CD4-positive, alpha-beta T cell treated with Interleukin-15 for 4 hours (primary cell): ENCODE measurements at places on chromosomes 7 and 10.

DNA sequence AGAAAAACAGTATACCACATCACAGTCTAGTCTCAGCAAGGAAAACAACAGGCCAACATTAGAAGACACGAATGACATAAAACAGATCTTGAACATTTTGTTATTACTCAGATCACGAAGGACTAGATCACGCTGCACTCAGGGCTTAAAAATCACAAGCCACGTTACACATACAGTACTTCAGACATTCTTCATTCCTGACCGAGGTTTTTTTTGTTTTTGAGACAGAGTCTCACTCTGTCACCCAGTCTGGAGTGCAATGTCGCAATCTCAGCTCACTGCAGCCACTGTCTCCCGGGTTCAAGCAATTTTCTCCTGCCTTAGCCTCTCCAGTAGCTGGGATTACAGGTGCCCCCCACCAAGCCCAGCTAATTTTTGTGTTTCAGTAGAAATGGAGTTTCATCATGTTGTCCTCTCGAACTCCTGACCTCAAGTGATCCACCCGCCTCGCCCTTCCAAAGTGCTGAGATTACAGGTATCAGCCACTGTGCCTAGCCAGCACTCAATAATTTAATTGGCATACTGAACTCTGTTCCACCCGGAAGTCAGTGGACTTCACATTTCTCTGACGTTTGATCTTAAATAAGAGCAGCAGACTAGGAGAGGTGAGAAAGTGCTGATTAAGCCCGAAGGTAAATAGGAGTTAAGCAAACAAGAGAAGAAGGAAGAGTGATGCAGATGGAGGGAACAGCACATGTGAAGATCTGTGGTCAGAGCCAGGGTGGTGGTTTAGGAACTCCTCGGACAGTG, 3.5 kb downstream of the AIMP2 start:
- DNase-seq: no peak

DNA sequence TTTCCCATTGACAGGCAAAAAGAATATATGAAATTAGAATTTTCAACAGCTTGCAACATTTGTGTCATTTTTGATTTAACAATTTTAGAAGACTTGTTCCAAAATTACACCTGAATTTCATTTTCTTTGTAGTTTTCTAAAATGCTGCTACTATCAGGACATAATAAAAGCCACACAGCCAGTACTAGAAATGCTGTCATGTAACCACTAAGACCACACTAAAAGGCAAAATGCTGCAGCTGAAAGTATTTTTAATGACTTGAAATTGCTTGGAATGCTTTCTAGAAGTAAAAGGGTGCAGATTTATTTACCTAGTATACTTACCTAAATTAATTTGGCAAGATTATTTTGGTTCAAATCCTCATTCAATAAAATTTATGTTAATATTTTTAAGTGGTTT, 470.1 kb downstream of the GFRA1 start:
- DNase-seq: no peak

DNA sequence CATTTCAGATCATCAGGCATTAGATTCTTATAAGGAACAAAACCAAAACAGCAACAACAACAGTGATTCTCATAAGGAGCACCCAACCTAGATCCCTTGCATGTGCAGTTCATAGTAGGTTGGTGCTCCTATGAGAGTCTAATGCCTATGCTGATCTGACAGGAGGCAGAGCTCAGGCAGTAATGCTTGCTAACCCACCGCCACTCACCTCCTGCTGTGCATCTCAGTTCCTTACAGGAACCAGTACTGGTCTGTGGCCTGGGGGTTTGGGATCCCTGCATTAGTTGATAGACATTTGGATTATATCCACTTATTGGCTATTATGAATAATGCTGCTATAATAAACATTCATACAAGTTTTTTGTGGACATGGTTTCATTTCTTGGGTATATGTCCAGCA, 14.0 kb downstream of the MKLN1 start:
- DNase-seq: no peak

DNA sequence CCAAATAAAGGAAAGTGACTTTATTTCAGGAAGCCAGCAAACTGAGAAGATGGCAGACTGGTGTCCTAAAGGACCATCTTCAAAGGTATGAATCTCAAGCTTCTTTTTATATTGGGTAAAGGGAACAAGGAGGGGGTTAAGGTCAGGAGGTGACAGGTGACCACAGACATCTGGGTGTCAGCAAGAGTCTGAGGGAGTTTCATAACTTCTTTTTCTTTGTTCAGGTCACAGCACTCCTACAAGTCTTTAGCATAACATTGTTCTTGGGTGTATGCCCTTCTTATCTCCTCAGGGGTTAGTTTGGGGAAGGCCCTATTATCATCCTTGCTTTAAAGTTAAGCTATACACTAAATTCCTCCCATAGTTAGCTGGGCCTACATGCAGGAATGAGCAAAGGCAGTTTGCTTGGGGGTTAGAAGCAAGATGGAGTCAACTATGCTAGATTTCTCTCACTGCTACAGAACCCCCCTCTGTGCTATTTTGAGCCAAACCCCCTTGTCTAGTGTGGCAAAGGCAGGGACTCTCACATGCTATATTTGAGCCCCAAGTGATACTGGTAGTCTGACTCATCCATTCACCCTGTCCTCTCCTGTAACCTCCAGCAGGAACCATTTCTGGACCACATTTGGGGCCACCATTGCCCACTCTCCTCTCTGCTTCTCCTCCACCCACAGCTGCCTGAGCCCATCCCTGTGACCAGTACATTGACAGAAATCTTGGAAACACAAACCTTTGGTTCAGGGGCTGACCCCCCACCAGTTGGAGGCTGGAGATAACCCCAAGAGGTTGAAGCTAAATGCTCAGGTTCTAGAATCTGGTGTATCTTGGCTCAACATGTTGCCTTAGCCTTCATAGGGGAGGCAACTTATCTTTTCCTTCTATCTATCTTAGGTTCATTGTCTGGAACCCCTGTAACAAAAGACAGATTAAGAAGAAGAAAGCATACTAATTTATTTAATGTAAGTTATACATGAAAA, 55.5 kb upstream of the LRGUK start:
- no peak for DNase-seq
